ENCODE measurements at places on chromosomes 7 and 10. TPM values are rescaled to one million over a fixed set of nuclear protein-coding genes. Genes with fewer than 3 reads are reported as not detected.

DNA sequence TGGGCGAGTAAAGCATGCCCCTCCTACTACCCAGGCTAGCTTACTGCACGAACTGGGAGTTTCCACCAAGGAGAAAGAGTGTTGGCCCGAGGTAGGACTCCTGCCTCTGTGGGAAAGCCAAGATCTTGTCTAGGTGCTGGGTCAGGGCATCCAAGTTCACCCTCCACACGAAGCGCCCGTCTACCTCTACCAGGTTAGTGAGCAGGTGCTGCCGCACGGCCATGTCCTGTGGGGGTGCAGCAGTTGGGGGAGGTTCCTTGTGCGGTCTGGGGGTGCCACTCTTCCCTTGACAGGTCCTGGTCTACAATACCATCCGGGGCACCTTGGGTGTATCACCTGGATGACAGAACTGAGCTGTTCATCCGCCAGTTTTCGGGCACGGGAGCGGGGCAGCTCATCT is 1.7 kb downstream of the ABHD11 start:
- DNase-seq, result no peak

DNA sequence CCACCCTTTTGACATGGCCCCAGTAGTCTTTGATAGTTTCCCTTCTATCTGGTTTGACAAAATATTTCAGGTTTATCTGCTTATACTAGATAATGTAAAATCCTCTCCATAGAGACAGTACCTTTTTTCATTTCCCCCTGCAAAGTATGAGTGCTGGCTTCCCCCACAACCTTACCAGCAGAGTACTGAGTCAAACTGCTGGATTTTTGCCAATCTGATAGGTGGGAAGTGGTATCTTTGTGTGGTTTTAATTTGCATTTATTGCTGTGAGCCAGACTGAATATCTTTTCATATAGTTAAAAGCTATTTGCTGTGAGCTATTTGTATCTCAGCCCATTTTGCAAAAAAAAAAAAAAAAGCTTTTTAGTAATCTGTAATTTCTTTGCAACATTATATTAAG is 32.1 kb upstream of the HECTD2 start:
- DNase-seq, result no peak

GRCh38 chr7:148699024-148699781 is 500 bp downstream of the CUL1 start:
- DNase-seq, result peak; percentile 67

- peak; percentile 47 for DNase-seq
Measured at GRCh38 chr7:100053215-100053614, 3.6 kb downstream of the ZSCAN21 start.

GRCh38 chr7:94355454-94355853 is 39.2 kb upstream of the COL1A2 start:
- no peak for DNase-seq

GRCh38 chr7:55504093-55504859 is 68.0 kb downstream of the VOPP1 start:
- DNase-seq, result no peak

CUL1 gene
- polyA plus RNA-seq, result 206 TPM

LUC7L2 gene
- 73.2 TPM for polyA plus RNA-seq

All from testis (tissue), 5 donors.